Stimulated activated CD4-positive, alpha-beta T cell treated with anti-CD3 and anti-CD28 coated beads, Interleukin-1b, Interleukin-23, amount 100 ng/mL, for 4 hours (primary cell): ENCODE measurements at places on chromosomes 2 and 18.

GRCh38 chr2:205273627-205274026 lies 408.7 kb upstream of the NRP2 start:
- no peak for DNase-seq

DNA sequence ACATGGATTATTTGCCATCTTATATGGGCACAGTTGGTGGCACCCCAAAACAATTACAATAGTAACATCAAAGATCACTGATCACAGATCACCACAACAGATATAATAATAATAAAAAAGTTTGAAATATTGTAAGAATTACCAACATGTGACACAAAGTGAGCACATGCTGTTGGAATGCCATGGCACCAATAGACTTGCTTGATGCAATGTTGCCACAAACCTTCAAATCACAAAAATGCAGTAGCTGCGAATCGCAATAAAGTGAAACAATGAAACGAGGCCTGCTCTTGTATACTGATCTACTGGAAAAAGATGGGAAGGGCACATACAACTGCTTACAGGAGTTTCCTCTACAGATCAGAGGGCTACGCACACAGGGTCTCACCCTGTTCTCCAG lies 32.2 kb upstream of the AMMECR1L start:
- DNase-seq: no peak

DNA sequence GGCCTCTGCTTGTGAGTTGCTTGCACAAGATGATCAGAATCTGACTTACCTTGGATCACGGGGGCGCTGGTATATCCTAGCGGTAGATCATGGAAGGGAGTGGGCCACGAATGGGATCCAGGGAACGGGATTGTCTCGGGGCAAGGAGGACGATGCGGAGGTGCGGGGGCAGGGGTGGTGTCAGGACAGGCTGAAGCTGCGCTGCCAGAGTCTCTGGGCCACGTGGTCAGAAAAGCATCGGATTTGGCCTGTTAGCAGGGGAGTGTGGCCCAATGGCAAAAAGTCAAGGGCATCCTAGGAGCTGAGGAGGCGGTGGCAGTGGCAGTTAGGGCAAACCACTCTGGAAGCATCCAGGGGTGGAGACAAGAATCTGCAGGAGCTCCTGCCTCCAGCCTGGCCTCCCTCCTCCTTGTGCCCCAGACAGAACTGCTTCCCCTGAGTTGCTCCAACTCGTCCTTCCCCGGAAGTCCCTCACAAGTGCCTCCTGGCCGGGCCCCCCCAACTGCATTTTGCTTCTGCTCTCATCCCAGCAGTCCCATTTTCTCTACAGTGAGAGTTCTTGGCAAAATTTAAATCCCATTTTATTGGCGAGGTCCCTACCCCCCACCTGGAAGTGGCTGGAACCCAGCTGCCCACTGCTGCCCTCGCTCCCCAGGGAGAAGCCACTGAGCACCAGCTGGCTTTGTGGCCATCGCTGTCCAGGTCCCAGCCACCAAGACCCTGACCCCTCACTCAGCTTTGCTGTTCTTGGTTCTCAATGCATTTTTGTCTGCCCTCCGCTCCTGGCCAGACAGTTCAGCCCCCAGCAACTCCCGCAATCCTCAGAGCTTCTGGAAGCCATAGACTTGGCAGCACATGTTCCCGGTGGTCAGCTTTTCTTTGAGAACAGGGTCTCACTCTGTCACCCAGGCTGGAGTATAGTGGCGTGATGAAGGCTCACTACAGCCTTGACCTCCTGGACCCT lies 5.6 kb upstream of the CCDC74B start:
- DNase-seq: no peak

DNA sequence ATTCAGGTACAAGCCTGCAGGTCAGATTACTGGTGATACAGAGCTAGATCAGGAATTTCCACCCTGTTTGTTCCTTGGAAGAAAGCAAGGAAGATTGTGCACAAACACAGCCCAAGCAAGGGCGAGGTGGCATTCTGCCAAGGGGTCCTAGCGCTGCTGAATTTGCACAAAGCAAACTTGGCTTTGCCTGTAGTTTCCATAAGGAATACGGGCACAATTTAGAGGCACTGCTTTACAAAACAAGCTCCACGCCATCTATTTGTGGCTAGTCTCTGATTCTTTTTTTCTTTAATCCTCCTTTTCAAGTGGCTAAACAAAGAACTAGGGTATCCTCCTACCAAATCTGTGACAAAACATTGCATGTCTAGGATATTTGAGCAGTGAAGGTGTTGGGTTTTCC lies 195.5 kb upstream of the ACVR2A start:
- DNase-seq: no peak

DNA sequence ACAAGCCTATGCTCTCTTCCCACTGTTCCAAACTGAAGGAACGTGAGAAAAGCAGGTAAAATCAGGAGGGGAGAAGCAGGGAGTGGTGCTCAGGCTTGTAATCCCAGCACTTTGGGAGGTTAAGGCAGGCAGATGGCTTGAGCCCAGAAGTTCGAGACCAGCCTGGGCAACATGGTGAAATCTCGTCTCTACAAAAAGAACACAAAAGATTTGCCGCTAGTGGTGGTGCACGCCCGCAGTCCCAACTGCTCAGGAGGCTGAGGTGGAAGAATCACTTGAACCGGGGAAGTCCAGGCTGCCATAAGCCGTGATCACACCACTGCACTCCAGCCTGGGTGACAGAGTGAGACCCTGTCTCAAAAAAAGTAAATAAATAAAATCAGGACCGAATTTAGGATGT lies 1.3 kb upstream of the TMSB10 start:
- no peak for DNase-seq

DNA sequence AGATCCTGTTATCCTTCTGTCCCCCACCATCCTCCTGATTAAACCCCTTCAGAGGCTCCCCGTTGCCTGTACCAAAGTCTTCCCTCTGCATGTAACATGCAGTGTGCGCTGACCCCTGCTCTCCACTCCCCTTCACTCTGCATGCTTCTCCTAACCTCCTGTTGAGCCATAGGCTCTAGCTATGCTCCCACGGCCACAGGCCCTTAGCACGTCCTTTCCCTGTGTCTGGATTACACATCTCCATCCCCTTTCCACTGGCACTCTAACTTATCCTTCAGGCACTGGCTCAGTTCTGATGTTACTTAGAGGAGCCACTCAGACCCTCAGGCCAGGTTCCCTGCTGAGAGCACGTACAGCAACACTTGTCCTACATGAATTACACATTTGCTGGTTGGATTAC lies 29.4 kb upstream of the EDAR start:
- no peak for DNase-seq

- DNase-seq: no peak
Observed at GRCh38 chr2:144267239-144267638, 252.7 kb downstream of the ZEB2 start.

DNA sequence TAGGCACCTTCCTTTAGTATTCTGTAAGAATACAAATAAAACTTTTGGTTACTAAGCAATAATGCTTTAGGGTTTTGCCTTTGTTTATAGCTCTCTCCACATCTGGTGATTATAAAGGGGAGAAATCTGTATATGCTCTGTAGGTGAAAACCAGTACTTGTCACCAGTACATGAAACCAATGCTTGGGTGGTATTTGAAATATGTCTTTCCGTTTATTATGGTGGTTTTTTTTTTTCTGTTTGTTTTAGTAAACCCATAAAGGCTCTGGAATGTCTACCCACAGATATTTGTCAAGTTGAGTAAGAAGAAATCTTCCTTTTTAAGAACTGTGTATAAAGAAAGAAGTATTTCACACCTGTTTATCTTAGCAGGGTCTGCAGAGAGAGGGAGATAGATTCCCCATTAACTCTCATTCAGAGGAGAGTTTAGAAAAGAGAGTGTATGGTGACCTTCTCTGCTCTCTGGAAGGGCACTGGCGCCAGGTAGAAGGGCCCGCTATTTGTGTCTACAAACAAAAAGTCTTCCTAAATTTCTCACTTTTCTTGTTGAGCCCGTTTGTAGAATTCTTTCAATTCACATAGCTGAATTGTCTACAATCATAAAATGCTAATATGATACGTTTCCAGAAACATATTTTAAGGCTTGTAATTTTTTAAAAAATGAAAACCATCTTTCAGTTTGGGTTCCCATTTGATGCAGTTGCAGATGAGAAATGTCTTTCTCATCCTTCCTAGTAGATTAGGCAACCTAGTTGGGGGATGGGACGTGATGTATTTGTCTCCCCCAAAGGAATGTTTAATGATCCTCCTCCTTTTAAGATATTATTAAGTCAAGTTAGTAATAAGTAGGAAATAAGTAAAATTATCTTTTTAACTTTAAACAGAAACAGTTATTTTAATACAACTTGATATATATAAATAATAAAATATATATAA lies 33.9 kb downstream of the MAP3K20 start:
- no peak for DNase-seq

- DNase-seq: no peak
Observed at GRCh38 chr2:176182671-176183070, 5.8 kb upstream of the HOXD1 start.

- no peak for DNase-seq
Observed at GRCh38 chr18:45806226-45806625, 19.2 kb upstream of the SIGLEC15 start.

- no peak for DNase-seq
Observed at GRCh38 chr18:74185860-74186259, 37.5 kb downstream of the TIMM21 start.

- DNase-seq: no peak
Observed at GRCh38 chr18:57819671-57820460, 16.8 kb upstream of the ATP8B1 start.

DNA sequence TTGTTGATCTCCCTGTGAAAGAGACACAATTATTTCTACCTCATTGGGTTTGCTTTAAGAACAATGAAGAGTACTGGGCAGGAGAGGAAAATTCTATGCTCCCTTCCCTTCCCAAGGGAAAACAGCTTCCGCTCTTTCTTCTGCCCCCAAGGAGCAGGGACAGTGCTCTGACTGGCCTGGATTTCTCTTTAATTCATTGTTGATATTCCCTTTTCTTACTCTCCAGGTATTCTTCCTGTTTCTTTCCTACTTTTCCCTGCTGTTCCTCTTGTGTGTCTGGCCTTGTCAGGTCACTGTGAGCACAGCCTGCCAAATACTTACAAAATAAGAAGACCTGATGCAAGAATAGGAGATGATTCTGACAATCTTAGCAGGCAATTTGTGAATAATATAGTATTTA lies 49.6 kb upstream of the SPAG16 start:
- DNase-seq: no peak

DNA sequence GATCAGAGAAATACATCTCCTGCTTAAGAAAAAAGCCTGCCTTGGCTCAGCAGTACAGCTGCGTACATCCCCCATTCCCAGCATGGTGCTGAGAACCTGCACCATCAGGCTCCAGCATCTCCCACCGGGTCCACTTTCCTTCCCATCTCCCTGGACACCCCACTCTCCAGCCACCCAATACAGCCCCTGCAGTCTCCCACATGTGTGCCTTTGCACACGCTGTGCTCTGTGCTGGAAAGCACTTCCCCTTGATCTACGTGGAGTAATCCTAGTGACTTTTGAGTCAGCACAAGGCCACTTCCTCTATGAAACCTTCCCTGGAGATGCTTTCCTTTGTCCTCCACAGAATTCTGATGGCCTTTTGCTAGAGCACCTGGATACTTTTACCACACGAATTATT lies 17.0 kb downstream of the STAT1 start:
- DNase-seq: no peak

- DNase-seq: no peak
Observed at GRCh38 chr2:228433721-228434120, 252.2 kb upstream of the SPHKAP start.

GRCh38 chr2:145221032-145221431 lies 701.1 kb upstream of the ZEB2 start:
- no peak for DNase-seq

DNA sequence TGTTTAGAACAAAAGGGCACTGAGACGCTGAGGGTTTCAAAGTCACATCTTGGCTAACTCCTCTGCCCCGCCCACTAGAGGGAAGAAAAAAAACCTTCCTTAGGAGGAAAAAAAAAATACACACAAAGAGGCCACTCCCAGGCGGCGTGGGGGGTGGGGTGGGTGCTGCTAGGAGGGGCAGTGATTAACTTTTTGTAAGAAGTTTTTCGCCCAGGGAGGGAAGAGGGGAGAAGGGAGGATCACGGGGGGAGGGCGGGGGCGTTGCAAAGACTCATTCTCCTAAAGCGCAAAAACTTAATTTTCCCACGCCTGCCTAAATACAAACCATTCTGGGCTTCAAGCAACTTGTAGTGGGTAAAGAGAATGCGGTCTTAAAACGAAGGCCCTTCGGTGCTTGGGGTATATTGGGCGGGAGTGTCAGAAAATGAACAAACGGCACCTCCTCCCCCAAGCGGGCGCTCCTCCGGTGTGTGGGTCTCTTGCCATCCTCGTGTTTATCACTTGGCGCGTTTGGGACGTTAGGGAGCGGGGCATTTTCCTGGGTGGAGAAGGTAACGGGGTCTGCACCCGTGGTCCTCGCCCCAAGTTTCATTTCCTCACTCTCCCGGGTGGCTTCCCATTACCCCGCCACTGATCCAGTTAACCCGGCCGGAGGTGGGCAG lies 1.7 kb downstream of the CXCR4 start:
- DNase-seq: peak; percentile 65
